A549 treated with Mapracorat at 1 μM for 4 hours (cell line): ENCODE measurements at places on chromosomes 12 and 14. TPM values are rescaled to one million over a fixed set of nuclear protein-coding genes. Genes with fewer than 3 reads are reported as not detected.

Gene LTB4R2
- total RNA-seq: 2.1 to 5.7 TPM (median 4.5 TPM) in 5 replicates

Gene IAPP
- total RNA-seq: not detected in 5 replicates

Gene NELL2
- 0.11 to 0.13 TPM in 2 of 5 replicates, not detected in the others for total RNA-seq

Gene DNAH10
- 0.19 to 0.45 TPM (median 0.23 TPM) in 5 replicates for total RNA-seq

Gene MYH6
- 0.03 to 0.11 TPM (median 0.06 TPM) in 4 of 5 replicates, not detected in the other for total RNA-seq

Gene G2E3
- 11.8 to 18.5 TPM (median 17.3 TPM) in 5 replicates for total RNA-seq

Gene CMA1
- not detected in 5 replicates for total RNA-seq

Gene ERP27
- not detected in 5 replicates for total RNA-seq

Gene LHX5
- total RNA-seq: not detected in 5 replicates
